Stimulated activated CD8-positive, alpha-beta memory T cell treated with anti-CD3 and anti-CD28 coated beads, Interleukin-4, amount 100 ng/mL, for 4 hours (primary cell): ENCODE measurements at places on chromosomes 1 and 21.
A peak's percentile ranks its signal among the peaks of the same experiment; 100 is the strongest.

GRCh38 chr1:178690496-178690895 is 34.5 kb upstream of the RALGPS2 start:
- DNase-seq, result no peak

GRCh38 chr1:234586304-234586703 is 23.7 kb downstream of the IRF2BP2 start:
- no peak for DNase-seq

DNA sequence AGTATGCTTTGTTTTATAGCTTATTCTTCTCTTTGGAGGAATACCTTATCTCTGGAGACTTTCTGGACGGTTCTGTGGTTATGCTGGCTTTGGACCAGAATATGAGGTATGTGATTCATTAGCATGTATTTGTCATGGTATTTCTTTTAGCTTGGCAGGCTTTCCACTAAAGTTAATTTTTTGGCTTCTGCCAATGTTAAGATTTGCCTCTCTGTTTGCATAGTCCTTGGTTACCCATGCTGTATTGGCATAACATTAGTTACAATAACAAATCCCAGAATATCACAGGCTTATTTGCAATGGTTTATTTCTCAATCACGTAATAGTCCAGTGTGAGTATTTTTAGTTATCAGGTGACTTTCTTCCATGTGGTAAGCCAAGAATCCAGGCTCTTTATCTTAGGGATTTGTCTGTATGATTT is 9.7 kb downstream of the ZMPSTE24 start:
- no peak for DNase-seq

GRCh38 chr1:16621300-16621658 is 7.9 kb upstream of the NBPF1 start:
- no peak for DNase-seq

GRCh38 chr1:245802941-245803665 is 648.3 kb downstream of the KIF26B start:
- no peak for DNase-seq

GRCh38 chr1:234656070-234656895 is 46.3 kb upstream of the IRF2BP2 start:
- no peak for DNase-seq

GRCh38 chr1:204806943-204807687 is 63.5 kb upstream of the NFASC start:
- peak; percentile 69 for DNase-seq

DNA sequence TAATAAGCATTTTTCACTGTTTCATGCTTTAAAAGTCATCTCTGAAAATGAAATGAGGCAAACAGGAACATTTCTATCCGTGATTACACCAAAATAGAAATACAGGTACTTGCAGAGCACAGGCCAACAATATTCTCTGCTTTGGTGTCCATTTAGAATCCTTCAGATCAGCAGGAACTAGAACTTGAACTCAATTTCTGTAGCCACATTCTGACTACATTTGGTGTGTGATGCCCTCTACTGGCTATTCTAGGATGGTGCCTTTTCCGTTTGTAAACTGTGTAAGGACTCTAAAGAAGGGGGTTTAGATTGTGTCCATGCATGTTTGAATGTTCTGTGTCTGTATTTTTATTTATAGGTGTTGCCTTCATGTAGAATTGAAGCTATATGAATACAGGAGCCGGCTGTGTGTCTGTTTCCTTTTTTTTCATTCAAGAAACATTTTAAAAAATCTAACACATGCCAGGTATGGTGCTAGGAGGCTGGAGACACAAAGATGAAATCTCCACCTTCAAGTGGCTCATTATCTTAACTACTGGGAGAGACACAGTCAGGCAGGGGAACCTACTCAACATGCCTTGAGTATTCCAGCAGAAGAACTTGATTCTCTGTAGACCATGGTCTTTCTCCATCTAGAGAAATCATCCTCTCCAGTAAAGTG is 7.6 kb upstream of the ZNF326 start:
- peak; percentile 12 for DNase-seq

DNA sequence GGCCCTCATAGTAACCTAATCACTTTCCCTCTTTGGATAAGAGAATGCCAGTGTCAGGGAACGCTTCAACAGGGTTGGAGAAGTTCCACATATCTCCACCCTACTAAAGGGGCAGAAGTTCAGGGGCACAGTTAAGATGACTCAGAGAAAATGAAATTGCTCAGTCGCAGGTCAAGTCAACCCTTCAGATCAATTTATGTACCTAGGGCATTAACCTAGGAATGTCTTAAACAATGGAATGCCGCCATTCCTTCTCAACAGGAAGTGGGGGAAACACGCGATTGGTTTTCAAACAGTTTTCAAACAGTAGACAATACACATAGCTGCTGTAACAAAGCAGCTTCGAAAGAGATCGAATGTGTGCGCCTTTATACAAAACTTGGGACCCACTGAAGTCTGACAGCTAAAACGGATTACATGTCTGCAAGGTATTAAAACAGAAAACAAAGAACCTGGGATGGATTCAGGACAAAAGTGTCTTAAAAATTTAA is 897 bp downstream of the SLC25A24 start:
- DNase-seq, result no peak

DNA sequence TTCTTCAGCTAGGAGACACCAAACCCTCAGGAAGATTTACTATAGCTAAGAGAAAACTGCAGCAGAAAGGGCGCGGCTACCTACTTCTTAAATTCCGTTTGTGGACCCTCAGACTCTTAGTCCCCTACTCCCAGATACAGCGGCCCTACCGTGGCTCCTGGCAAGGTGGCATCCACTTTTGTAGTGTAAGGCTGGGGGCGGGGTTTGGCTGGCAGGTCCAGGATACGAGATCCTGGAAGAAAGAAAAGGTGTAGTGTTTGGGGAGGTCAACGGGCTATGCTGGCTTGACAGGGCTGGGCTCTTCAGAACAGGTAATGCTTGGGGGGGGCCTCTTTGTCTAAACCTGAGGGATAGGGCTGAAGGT is 280 bp downstream of the CREB3L4 start:
- no peak for DNase-seq

DNA sequence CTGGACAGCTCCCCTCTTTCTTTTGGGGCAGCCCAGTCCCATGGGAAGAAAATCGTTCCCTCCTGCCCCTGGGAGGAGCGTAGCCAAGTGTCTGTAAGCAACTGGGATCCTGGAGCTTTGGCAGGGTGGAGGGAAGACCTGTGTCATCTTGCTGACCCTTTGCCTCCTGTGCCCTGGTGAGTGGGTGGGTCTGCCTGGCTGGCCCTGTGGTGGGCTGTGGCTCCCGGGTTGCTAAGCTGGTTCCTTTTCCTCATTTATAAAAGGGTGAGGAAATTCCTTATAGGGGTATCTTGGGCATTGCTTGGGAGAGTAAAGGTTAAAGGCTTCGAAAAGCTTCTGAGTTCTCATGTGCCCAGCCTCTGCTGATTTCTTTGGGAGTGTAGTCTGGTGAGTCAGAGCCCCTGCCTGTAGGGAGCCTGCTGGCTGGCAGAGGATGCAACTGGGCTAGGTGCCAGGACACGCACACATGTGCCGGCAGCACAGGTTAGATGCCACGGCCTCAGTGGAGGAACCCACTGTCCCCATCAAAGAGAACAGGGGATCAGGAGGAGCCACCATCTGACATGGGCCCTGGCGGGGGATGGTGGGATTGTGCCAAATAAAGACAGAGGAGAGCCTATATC is 85.2 kb downstream of the ARHGEF10L start:
- DNase-seq, result no peak

GRCh38 chr1:93440272-93440671 is 7.6 kb upstream of the FNBP1L start:
- DNase-seq, result no peak

DNA sequence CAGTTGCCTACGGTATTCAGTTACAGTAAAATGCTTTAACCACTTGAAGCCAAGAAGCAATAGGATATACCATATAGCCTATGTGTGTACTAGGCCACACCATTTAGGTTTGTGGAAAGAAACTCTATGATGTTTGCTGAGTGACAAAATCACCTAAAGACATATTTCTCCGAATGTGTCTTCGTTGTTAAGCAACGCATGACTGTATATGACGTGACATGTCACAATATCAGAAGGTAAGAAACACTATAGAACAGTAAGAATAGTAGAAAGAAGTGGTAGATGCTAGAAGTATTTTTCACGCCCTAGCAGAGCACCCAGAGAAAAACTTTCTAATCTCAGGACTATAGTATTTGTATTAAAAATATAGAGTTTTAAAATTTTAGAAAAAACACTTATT is 1188.2 kb upstream of the B3GALT2 start:
- no peak for DNase-seq

DNA sequence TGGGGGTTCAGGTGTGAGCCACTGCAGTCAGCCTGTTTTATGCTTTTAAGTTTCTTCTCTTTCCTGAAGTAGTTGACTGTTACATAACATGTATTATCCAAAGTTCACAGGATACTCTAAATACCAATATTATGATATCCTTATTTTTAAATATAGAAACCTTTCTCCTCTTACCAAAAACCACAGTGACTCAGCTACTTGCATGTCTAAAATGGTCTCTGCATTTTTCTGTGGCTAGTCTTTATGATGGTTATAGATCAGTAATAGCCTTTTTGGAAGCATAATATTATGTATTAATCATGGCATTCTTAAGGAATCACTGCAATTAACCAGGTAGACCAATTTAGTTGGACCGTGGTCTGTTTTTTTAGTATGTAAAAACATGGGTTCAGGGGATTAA is 210.8 kb upstream of the CACYBP start:
- DNase-seq, result no peak
